ENCODE measurements at places on chromosomes 12 and 14. TPM values are rescaled to one million over a fixed set of nuclear protein-coding genes. Genes with fewer than 3 reads are reported as not detected.

PLEKHG7 gene
- total RNA-seq, result not detected

GRCh38 chr12:69026336-69026735, 93.4 kb upstream of the CPM start:
- DNase-seq, result no peak

- no peak for DNase-seq
Measured at GRCh38 chr14:39302124-39302810, 68.6 kb downstream of the MIA2 start.

TMEM30B gene
- total RNA-seq, result 10.4 TPM

DNA sequence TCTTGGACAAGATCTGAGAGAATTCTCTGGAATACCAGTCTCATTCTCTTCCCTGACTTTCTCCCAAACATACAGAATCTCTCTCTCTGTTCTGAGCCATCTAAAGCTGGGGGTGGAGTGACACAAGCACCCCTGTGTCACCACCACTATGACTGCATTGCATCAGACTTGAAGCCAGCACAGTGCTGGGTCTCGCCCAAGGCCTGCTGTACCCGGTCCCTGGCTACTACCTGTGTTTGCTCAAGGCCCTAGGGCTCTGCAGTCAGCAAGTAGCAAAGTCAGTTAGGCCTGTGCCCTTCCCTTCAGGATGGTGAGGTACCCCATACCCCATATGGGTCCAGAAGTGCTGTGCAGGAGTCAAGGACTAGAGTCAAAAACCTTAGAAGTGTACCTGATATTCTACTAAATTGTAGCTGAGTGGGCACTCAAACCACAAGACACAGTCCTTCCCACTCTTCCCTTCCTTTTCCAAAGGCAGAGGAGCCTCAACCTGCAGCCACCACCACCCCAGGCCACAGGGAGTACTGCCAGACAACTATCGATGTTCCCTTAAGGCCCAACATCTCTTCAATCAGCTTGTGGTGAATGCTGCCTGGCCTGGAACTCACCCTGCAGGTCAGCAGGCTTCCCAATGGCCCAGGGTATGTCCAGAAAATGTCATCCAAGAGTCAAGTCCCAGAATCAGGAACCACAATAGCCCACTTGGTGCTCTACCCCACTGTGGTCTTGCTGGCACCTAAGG, 21.2 kb upstream of the RDH16 start:
- DNase-seq, result no peak

GPR132 gene
- total RNA-seq, result 1.6 TPM

DNA sequence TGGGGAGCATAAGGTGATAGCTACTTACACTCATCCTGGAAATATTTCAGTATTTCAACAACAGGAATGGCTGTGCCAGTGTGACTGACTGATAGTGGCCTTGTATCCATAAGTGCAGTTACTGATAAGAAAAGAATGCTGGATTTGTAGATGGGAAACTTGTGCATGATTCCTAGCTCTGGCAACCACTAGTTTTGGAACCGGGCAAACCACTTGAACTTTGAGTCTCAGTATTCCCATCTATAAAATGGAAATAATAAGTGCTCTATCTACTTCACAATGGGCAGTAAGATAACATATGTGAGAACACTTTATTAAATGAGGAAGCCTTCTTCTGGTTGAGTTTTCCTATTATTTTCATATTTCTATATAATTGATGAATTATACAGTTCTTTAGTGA, 77.2 kb downstream of the TPH2 start:
- DNase-seq, result no peak

DNA sequence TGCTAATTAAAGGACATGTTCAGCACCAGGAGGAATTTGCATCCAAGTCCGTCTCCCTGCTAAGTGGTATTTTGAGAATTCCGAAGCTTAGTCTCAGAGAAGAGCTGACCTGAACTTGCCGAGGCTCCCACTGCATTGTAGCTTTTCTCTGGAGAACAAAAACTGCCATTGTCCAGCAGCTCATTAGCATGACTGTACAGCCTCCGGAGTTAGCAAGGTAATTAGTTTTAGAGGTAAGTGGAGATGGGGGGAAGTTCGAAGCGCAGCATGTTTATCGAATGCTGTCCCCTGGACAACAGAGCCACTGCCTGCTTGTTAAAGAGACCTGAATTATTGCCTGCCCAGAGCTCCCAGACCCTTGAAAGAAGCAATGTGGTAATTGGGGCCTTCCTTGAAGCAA, 160.3 kb upstream of the PELI2 start:
- no peak for DNase-seq

DNA sequence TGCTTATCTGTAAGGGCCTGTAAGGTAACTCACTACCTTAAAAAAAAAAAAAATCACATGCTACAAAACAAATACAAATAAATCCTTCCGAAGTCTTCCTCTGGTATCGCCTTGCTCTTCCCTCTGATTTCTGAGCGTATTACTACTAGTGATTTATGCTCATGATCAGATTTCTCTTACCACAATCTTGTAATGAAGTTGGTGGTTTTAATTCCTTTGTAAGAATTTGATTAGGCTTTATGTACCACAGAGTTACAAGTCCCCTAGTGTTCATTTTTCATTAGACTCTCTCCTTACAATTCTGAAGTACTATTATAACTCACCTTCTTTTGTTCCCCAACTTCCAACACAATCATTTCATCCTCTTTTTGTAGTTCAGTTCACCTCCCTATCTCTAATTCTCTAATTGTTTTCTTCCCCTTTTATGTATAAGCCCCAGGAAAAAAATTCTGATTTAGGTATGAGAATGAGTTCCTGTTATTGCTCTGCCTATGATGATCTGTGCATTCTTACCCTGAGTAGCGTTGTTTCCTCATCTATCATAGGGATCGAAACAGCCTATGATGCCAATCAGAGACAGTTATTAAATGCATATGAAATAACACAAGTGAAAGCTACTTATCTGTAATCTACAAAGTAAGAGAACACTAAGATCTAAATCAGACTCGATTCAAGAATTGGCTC, 81.5 kb downstream of the EPS8 start:
- no peak for DNase-seq

DNA sequence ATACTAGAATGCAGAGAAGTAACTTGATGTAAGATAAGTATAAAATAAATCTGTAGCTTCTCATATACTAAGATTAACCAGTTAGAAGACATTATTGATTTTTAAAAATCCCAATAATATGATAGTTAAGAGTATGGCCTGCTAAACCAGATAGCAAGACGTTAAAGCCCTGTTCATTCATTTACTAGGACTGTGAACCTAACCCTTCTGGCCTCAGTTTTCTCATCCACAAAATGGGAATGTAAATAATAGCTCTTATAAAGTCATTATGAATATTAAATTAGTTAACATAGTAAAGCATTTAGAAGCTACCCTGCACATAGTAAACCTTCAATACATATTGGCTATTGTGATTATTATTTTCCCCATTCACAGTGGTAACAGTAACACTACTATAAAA, 6.0 kb upstream of the PRMT5 start:
- no peak for DNase-seq

GRCh38 chr12:85329913-85330312, 49.9 kb downstream of the ALX1 start:
- no peak for DNase-seq

SOAT2 gene
- not detected for total RNA-seq

NELL2 gene
- total RNA-seq, result 12.7 TPM

- no peak for DNase-seq
Measured at GRCh38 chr12:22766911-22767420, 142.0 kb downstream of the ETNK1 start.

DNA sequence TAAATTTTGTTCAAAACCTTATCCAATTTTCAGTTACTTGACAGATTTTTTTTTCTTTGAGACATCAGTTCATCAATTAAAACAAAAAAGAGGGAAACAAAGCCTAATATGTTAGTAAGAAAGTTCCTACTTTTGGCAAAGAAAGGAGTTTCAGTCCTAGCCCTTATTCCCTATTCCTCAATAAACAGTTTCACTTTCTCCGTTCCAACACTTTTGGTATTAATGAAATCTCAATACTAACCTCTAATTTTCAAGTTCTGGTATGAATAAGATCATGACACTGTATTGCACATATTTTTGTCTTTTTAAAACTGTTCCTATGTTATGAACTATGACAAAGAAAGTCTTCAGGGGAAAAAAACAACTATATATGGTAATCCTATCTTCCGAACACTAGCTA, 48.4 kb downstream of the RPS6KA5 start:
- no peak for DNase-seq

GRCh38 chr12:19032826-19033225, 96.7 kb upstream of the PLEKHA5 start:
- no peak for DNase-seq

SLC25A21 gene
- total RNA-seq, result 1.8 TPM

GRCh38 chr14:100670017-100670752, 56.5 kb upstream of the DLK1 start:
- no peak for DNase-seq

HOXC12 gene
- total RNA-seq, result 0.30 TPM

- no peak for DNase-seq
Measured at GRCh38 chr12:47802312-47802711, 17.4 kb downstream of the HDAC7 start.

DNA sequence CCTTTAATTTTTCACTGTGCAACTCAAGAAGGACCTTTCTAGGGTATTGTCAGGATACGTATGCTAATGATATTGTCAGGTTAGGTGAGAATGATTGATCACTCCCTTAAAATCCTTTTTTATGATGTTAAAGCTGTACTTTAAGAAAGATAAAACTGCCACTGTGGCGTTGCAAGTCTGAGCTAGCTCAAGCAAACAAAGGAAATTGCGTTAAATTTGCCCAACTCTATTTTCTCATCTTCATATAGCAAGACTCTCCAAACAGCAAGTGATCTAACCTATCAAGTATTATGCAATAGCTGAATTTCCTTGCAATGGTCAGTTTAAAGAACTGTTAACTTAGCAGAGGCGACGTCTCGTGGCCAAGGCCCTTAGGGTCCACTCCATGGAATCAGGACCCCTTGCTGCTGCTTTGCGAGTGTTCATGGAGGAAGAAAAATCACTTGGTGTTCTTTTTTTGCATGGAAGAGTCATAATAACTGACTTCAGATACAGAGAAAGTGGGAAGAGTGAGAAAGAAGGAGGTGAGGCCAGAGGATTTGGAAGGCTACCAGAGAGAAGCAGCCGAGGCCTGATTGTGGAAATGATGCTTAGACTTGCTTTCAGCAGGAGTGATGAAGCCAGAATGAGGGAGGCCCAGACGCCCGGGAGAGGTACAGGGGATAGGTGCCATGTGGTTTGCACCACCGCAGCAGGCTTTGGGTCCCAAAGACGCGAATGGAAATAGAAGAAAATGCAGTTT, 2.5 kb downstream of the TRAF3 start:
- DNase-seq, result no peak

DNA sequence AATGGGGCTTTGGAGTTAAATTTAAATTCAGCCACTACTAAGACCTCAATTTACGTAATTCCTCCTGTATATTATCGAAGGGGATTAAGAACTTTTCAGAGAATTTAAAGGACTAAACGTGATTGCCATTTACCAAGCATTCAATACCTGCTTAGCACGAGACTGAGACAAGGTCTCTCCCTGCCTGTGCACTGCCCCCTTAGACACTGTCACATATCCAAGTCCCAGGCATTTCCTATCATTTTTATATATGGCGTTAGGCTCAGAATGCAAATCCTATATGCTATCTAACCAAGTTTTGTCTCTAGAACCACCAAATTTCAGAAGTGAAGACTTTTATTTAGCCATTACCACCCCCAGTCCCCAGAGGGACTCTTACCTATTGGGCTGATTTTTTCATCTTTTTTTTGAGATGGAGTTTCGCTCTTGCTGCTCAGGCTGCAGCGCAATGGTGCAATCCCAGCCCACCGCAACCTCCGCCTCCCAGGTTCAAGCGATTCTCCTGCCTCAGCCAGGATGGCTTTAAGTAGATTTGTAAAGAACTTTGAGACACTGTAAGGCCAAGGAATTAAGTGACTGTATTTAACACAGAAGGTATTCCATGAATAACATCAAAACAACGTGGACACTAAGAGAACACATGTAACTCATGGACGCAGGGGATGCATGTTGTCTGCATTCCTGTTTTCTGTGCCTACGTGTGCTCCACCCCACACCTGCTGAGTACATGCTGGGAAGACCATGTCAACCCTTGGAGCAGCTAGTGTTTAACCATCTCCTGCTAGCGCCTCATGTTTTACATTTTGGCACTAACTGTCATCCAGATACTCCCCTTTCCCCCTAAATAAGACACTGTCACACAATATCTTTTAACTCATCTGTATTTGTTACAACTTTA, 6.4 kb downstream of the HSP90AA1 start:
- DNase-seq, result no peak

SEL1L gene
- total RNA-seq, result 45.7 TPM

GRCh38 chr12:67922245-67922644, 67.0 kb upstream of the IFNG-AS1 start:
- DNase-seq, result no peak

DNA sequence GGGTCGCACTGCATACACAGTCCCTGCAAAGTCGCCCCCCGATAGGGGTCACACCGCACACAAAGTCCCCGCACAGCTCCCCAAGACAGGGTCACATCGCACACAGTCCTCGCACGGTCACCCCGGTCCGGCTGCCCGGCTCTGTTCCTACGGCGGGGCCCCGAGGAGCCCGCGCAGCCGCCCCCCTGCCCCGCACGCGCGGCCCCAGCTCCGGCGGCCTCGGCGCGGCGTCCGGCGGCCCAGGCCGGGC, 300 bp downstream of the SSH1 start:
- no peak for DNase-seq

GRCh38 chr14:58151133-58152013, 640 bp downstream of the ARMH4 start:
- DNase-seq, result peak; percentile 7

DNA sequence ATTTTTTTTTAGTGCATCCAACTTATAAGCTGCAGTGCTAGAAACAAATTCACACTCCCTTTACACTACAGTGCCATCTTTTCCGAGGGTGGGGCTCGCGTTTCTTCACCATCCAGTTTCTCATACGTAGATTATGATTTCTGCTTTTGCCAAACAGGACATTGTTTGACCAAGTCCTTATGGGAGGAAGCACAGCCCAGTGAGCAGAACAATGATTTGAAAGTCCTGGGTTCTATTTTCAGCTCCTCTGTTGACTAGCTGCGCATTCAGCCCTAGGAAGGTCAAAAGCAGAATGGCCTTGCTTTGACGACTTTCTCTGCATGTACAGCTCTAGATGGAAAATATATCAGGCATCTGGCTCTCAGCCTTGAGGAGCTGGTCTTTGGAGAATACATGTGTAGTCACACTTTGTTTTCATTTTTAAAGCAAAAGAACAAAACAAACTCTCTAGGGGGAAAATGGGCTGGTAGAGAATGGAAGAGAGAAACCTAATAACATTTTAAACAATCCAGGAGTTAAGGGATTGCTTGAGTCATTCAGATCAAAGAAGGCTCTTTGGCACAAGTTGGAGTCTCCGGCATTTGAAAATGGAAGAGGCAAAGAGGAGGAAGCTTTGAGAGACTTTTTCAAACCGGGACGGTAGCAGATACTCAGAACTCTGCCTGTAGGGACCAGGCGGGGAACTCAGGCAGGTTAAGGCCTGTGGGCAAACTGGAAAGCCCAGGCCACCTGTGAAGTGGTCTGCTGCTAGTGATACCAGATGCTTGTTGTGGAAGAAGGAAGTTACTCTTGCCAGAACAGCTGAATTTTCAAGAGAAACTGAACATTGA, 257.3 kb upstream of the PLEKHG7 start:
- DNase-seq, result peak; percentile 18
